ENCODE measurements at places on chromosomes 6 and 20.

DNA sequence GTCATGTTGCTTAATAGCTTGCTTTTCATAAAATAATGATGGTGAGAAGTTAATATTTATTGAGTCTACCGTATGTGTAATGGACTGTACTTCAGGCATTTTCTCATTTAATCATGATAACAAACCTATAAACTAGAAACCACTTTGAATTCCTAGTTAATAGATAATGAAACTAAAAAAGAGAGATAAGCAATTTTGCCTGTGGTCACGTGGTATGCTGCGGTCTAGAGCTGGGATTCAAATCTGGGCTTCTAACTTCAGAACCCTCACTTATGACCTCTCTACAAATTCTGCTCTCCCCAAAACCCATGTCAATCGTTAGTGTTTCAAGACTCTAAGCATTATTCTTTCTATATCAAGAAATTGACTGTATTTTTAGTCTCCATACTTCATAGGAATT is 700.7 kb downstream of the PRKN start:
- no peak for DNase-seq

DNA sequence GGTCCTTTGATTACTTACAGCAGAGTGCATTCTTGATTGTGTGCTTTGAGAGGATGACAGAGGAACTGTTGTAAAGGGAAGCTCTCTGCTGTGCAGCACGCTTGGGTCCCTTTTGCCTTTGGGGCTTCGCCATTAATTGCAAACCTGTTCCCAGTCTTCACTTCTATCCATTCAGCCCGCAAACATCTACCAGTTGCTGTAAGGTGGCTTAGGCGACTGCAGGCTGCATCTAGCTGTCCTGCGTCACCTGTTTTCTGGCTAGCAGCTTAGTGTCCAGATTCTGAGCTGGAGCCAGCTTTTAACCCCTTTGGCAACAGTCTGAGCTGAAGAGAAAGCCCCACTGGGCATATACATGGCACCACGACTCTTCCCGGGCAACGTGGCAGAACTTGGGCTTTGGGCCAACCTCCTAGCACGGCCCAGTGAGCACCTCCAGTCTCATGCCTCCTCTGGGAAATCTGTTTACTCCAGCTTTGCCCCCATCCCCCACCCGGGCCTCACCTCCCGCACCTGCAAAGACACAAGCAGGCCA is 2.5 kb upstream of the FASTKD5 start:
- DNase-seq, result no peak

- no peak for DNase-seq
These were observed 35.0 kb downstream of the E2F3 start for GRCh38 chr6:20436719-20437118.

GRCh38 chr6:52361414-52361944 is 472 bp upstream of the PAQR8 start:
- DNase-seq, result peak; percentile 42

DNA sequence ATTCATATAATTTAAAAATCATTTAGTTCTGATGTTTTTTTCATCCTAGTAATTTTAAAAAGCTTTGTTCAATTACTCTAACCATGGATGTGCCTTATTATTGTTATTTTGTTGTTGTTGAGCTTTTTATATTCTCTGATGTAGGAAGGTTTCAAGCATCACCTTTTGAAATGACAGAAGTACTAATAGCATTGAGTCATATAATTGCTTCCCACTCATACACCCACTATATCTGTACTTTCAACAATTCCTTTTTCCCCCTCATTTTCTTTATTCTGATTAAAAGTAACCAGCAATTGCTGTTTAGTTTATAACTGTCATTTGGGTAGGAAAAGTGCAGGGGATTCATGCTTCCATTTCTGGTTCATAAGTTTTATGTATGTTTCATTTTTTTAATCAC is 38.6 kb downstream of the DNAH8 start:
- DNase-seq, result no peak

DNA sequence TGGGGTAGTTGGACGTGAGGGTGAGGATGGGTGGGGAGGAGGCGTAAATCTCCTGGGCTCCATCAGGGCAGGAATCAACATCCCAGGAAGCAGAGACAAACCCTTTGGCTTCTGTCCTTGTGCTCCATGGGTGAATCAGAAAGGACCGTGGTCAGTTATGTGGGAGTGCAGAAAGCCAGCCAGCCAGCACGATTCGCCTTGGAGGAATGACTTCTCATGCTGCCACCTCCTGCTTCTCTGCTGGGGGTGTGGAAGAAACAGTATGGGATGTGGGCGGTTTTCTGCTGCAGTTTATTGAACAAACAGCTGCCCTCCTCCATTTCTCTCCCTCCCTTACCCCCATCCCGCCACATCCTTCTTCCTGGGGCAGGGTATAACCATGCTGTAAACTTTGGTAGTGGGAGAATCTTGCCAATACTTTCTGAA is 214.5 kb downstream of the SOX4 start:
- peak; percentile 62 for DNase-seq

DNA sequence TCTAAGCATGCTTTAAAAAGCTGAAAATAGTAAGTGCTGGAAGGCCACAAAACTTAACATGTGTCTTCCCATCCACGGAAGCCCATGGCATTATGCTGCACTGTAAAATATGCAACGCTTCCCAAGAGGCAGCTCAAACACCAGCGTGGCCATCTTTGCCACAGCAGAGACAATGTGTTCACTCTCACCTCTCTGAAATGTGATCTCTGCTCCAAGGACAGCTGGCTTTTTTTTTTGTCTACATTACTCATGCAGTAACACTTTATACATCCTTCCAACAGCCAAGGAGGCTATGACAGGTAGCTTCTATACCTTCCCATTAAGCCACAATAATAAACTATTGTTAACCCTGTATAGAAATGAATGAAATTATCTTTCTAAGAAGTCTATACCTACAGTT is 49.2 kb downstream of the BLOC1S5 start:
- no peak for DNase-seq

All from AG10803 (cell line).